Nephron progenitor cell (in vitro differentiated cells): ENCODE measurements at places on chromosomes 3 and 15.

DNA sequence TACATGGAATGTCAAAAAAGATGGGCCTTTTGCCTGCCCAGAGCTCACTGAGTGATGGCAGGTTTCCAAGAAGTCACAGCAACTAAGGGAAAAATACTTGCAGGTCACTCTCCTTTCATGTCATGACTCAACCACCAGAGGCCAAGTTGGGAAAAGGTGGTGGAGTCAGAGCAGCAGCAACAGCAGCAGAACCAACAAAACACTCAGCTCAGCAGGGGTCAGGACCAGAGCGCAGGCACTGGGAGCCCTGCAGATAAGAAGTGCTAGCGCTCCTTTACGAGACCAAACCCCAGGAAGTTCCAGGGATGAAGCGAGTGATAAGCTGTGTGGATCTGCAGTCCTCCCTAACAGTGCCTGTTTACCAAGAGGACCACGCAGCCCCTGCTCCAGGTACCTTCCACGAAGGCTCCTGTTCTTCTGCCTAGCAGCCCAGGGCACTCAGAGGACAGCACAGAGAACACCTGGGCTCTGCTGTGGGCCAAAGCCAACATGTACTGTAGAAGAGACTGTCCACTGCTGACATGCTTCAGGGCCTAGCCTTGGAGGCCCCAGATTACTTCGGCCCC lies 26.0 kb downstream of the POC1A start:
- DNase-seq, result no peak

DNA sequence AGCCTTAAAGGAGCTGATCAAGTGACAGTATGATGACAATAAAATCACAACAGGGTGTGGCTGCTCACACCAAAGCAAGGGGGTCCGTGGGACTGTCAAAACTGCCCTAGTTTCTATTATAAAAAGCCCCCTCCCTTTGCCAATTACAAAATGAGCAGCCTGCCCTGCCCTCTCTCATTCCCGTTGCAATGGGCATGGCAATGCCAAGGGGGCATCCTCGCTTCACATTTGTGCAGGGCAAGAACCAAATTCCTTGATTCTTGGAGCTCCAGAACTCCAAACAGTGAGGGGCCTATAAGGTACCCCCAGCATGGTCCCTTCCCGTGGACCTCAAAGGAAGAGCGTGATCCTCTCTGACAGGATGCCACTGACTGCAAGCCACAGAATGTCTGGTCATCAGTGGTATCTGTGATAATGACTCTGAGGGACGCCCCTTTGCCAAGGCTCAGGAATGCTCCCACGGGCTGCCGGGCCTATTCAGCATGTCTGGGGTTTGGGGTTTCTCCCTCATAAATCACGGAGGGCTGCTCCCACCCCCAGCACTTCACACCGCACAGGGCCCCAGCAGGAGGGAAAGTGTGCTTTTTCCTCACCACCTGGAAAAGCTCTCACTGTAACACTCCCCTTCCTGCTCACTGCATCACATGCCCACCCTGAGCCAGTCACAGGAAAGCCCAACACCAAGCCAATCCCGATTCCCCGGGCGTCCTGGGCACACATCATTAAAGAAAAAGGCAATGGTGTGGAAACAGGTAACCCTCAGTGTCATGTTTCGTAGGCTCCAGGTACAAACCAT lies 105.1 kb upstream of the TRPM1 start:
- DNase-seq, result no peak

DNA sequence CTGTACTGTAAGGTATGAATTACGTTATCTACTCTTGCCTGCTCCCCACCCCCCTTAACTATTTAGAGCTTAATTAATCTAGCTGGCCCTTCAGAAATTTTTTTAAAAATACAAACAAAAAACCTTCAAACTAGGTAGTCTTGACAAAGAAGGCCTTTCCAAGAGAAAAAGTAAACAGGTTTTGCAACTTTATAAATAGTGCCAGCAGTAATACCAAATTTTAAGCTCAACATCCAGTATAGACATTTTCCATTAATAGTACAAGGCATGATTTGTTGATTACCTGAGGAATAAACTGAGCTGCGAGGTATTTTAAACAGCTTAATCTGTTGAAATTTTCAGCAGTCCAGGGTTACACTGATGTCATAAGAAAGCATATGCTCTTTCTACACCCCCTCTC lies 20.1 kb downstream of the STX19 start:
- no peak for DNase-seq

GRCh38 chr3:32428092-32429068 lies 36.7 kb downstream of the CMTM7 start:
- DNase-seq, result no peak

DNA sequence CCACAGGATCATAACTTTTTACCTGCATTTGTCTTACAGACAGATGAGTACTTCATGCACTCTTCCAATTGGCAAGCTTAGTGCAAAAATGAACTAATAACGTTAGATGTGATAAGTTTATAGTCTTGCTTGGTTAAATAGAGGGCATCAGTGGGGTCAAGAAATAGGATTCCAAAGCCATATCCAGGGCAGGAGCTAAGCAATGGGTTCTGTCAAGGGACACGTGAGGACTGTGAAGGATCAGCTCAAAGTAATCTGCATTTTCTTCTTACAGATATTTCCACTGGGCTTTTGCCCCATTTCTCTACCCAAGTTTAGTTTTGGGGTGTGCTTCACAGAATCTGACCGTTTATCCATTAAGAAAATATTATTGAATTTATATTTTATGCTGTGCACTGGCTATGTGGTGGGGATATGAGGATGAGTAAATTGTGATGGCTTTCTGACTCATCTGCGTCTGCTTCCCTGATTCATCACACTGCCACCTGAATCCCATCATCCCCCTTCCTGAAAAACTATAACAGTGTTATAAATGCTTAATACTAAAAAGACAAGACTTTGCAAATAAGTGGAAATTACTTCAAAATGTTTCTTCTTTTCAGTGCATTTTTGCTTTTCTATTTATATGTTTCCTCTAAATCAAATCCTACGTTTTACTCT lies 17.5 kb downstream of the PPP2R3A start:
- DNase-seq, result no peak

- DNase-seq, result no peak
Measured at GRCh38 chr3:29338377-29338776, 57.5 kb downstream of the RBMS3 start.

DNA sequence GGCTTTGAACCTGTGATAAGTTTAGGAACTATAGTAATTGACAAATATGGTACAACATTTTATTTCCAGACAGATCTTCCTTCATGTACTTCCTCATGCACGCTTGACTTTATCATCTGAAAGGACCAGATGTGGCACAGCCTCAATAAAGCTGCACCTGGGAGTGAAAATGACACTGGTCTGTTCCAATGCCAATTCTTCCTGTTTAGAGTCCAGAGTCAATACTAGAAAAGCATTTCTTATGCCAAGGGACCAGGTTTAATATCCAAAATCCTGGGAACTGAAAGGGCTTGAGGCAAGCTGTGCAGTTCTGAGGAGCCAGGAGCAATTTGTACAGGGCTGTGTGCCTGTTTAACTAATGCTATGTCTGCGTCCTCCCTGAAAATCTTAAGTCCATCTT lies 15.3 kb downstream of the DPH6 start:
- no peak for DNase-seq

GRCh38 chr15:81785679-81786078 lies 260.1 kb downstream of the MEX3B start:
- no peak for DNase-seq

DNA sequence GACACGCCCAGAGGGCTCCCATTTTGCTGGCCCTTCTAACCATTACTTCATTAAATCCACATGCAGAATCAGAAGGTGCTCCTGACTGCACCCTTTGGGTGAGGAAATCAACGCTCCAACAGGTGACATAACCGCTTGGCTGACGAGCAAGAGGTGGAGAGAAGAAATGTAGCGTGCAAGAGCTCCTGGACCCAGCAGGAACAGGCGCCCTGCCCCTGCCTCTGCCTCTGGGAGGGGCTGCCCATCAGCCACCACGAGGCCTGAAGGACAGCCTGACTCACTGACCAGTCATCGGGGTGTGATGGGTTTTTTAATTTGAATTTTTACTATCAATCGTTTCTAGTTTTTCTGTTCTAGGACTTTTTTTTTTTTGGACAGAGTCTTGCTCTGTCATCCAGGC lies 218.2 kb downstream of the ADAMTS17 start:
- DNase-seq, result no peak

- DNase-seq, result no peak
Measured at GRCh38 chr15:45182996-45183395, 4.8 kb downstream of the SHF start.

DNA sequence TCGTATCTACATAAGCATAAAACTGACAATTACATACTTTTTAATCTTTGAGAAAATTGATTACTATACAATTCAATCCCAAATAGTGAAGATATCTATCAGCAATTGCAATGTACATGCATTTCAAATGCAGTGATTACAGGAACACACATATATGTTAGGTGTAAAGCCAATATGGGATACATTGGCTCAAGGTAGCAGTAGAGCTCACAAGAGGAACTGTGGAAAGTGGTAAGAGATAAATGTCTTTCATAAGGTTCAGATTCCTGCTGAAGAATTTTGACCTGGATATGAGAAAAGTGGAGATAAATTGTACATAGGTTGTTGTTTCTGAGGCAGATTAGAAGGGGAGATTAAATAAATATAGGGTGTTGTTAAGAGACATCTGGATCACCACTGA lies 1280.5 kb downstream of the OTOL1 start:
- DNase-seq, result no peak
